ENCODE measurements at places on chromosomes 2 and 18. TPM values are rescaled to one million over a fixed set of nuclear protein-coding genes. Genes with fewer than 3 reads are reported as not detected.

DNA sequence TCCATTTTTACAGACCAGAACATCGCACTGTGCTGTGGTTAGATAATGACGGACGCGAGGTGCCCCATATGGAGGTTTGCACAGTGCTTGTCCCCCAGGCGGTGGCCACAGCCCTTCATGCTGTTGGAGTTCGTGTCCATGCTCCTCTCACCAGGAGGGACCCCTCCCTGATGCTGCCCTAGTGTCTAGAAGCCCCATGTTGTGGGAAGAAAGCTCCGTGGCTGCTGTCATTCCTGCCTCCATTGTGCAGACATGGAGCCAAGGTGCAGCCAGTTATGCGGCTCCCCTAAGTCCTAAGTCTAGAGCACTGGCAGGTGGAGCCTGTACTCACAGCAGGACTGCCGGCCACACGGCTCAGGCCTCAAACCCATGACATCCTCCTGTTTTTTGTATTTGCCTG lies 464.9 kb downstream of the EIPR1 start:
- no peak overlapping the region for H3K27ac ChIP-seq
- no peaks in the 10 kb centered on the region for H3K4me1 ChIP-seq
- H3K4me3 ChIP-seq = no peak overlapping the region
- H3K36me3 ChIP-seq = no peaks in the 10 kb centered on the region
- no peak for DNase-seq

SATB2 gene
- 1.9 TPM for total RNA-seq

GRCh38 chr2:189411860-189412259 lies 29.4 kb upstream of the WDR75 start:
- H3K4me3 ChIP-seq = no peak overlapping the region
- no peaks in the 10 kb centered on the region for H3K4me1 ChIP-seq
- H3K27ac ChIP-seq = no peak overlapping the region
- no peaks in the 10 kb centered on the region for H3K27me3 ChIP-seq
- DNase-seq = no peak

DOCK10 gene
- total RNA-seq = 4.4 TPM

WNT10A gene
- total RNA-seq = not detected

- no peaks in the 10 kb centered on the region for H3K4me1 ChIP-seq
- no peaks in the 10 kb centered on the region for H3K36me3 ChIP-seq
- no peaks in the 10 kb centered on the region for H3K27me3 ChIP-seq
- DNase-seq = no peak
- no peak overlapping the region for H3K27ac ChIP-seq
Measured at GRCh38 chr18:1995041-1995612, 576.2 kb downstream of the METTL4 start.
